ENCODE measurements at places on chromosomes 1 and 21. TPM values are rescaled to one million over a fixed set of nuclear protein-coding genes. Genes with fewer than 3 reads are reported as not detected.

GRCh38 chr1:157091668-157092273 is 7.8 kb downstream of the ETV3L start:
- DNase-seq: no peak

- DNase-seq: no peak
These were observed 2.6 kb upstream of the CD2 start for GRCh38 chr1:116751621-116752020.

DNA sequence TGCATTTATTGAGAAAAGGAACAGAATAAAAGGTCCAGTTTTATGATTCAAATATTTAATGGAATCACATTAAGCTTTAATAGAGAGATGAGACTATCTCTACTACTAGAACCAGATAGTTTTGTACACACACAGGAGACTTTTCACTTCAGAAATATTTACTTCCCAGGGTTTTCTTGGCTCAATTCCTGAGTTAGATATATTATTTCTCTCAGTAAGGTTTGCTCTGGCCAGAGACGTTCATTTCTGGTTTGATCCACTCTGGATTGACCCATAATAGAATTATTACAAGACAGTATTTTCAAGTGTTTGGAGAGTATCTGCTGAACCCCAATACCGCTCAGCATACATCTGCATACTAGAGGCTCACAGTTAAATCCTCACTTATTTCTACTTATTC is 1.3 kb upstream of the RCOR3 start:
- DNase-seq: no peak

DNA sequence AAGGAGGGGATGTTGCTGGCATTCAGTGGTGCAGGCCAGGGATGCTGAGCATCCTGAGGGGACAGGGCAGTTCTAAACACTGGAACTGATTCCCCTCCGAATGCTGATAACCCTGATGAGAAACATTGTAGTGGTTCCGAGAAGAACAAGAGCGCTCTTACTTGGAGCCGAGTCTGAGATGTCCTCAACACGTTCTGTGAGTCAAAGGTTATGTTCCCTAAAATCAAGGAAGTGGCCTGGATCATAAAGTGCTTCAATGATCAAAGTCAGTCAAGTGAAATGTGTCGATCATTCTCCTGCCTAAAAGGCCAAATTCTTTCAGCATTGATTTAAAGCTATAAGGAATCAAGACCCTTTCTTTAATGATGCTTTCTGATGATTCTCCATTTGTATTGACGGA is 234.1 kb downstream of the NFIA start:
- DNase-seq: no peak

GRCh38 chr1:232845406-232845955 is 40.3 kb downstream of the MAP10 start:
- no peak for DNase-seq

DNA sequence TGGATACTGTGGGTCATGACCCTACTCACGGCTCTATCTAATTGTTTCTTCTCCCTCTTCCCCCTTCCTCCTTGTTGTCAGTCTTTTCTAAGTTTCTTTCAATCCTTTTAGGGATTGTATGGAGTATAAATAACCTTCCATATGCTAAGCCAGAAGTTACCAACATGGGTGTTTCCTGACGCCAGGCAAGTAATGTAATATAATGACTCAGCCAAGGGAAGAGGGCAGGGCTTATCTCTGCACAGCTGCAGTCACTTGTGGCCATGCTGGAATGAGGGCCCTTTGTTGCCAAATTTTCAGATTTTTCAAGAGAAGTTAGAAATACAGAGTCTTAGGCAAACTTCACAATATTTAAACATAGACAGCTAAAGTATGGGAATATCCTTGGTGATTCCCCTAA is 194.6 kb downstream of the ST6GALNAC3 start:
- DNase-seq: no peak

GRCh38 chr1:244112041-244112440 is 61.0 kb downstream of the ZBTB18 start:
- DNase-seq: no peak

DNA sequence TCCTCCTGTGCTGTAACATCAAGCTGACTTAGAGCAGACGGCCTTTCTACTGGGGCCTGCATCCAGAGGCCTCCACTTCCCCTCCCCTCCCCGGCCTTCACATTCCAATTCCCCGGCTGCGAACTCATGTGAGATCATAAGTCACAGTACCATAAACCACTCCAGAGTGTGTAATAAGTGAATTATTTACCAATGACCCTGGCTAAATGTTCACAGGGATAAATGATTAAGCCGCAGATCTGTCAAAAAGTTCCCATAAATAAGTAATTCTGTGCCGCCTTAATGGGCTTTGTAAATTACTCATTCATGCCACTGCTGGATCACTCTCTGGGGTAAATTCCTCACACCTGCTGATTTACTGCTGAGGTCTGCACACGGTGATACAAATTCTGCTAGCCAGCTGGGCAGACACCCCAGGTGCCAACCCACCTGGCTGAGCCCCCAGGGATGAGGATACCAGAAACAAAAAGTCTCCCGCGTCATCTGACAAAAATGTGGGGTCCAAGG is 27.4 kb upstream of the KIRREL1 start:
- peak; percentile 69 for DNase-seq

- peak; percentile 82 for DNase-seq
These were observed 4.6 kb downstream of the TENT5B start for GRCh38 chr1:27007909-27008582.

- peak; percentile 89 for DNase-seq
These were observed 940 bp upstream of the PRKCZ start for GRCh38 chr1:2049225-2049717.

DNA sequence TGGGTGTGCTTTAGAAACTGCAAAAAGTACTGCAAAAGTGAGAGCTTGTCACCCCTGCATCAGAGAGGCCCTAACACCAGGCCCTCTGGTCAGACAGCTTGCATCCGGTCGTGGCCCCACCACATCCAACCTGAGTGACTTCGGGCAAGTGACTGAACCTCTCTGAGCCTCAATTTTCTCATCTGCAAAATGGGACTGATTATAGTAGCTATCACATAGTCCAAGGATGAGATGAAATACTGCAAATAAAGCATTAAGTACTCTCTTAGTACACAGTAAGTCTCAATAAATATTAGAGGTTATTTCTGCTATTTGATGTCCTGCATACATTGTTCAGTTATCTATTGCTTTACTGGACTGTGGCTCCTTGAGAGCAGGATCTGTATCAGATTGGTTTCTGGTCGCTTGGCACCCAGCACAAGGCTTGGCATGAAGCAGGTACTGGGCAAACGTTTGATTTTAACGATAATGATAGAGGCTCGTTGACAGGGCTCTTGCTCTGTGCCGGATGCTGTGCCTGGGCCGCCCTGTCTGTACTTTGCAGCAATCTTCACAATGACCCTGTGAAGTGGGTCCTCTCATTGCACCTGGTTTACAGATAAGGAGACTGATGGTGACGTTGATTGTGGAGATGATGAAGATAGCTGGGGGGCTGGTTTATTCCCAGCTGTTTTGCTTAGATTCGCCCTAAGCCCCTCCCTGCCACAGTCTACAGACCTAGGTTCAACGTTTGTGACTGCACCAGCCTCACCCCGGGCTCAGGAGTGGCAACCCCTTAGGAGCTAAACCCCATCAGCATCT is 43.6 kb downstream of the RAP1GAP start:
- no peak for DNase-seq

DNA sequence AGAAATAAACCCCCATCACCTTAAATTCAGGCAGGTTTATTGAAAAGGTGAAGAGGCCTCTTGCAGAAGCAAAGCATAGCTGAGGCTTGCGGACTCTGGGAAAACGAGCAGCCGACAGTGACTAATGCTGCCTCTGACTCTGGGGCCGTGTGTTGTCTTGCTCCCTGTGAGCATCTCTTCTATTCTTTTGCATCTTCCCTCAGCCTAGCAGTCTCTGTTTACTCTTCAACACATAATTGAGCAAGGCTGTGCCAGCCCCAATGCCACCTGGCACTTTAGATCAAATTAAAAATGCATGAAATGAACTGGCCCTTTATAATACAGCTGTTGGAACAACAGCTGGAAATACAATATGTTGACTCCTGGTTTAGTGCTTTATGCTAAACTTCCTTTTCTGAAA is 18.4 kb upstream of the REG4 start:
- DNase-seq: no peak

DNA sequence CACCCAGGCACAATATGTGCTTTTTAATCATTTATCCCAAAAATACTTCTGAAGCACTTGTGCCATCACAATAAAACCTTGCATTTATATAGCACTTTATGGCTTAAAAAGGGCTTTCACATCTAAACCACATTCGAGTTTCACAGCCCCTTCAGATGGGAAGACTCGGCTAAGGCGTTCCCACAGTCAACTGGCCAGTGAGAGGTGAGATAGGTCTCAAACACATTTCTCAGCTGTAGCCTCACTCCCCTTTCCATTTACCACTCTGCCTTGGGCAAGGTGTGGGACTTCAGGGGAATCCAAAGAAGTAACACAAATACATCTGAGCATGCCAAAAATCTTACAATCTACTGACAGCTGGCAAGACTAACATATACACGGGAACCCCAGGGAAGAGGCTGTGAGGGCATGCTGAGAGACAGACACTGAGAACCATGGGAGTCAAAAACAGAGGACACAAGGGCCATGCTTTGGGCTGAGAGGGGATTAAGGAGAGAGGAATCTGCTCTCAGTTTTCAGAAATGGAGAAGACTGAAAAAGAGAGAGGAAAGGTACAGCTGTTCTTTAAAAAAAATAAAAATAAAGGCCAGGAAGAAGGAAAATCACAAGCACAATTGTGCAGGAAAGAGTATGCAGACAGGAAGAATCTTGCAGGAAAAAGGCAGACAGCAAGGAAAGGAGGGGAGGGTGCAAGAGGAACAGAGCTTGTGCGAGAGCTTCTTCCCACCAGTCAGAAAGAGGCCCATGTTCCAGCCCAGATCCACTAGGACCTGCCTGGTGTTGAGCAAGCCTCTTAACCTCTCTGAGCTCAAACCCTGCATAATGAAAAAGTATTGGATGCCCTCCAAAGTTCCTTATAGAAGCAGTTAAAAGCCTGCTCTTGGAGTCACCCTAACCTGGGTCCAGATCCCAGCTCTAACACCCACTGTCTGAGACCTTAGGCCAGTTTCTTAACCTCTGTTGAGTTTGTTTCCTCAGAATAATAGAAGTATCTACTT is 73.5 kb downstream of the JAK1 start:
- no peak for DNase-seq

- peak; percentile 84 for DNase-seq
These were observed 25.3 kb downstream of the A3GALT2 start for GRCh38 chr1:33295450-33296081.

DNA sequence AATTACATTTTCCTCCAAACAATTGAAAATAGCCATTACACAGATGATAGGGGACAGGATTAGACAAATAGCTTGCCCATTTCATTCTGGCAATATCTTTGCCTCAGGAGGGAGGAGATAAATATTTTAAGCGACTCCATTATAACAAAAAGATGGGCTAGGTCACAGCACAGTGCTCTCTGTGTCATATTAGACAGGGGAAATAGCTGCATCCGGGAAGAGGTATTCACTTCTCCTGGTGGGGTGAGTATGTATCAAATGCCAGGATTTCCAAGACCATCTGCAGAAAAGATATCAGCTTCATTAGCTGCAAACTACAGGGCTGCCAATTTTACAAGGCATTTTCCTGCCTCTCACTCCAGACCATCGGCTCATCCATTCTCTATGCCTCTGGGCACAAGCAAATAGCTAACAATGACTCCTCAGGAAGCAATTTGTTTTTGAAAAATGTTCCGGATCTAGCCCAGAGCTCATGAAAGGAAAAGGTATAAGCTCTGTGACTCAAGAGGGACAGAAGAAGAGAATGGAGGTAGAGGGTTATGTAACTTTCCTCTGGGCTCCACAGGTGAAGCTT is 41.9 kb upstream of the ANGPTL7 start:
- DNase-seq: no peak

DNA sequence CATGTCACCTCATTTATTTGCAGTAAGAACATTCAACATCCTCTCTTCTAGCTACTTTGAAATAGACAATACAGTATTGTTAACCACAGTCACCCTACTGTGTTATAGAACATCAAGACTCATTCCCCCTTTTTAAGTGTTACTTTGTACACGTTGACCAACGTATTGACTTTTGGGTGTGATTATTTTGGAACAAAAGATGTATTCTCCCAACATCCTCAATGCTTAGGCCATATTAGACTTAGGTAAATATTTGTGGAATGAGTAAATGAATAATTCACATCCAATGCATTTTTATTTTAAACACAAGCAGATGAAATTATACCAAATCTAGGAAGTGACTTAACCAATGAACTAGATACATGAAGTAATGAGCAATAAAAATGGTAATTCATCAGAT is 296.6 kb downstream of the CHRM3 start:
- no peak for DNase-seq

GRCh38 chr1:58982259-58982998 is 198.6 kb upstream of the JUN start:
- no peak for DNase-seq

- peak; percentile 50 for DNase-seq
These were observed 335.0 kb upstream of the GREM2 start for GRCh38 chr1:240946926-240947325.

- DNase-seq: no peak
These were observed 79.9 kb upstream of the PLPPR5 start for GRCh38 chr1:99084562-99084961.

GRCh38 chr1:206898915-206899431 is 1.7 kb downstream of the IL24 start:
- no peak for DNase-seq

- DNase-seq: no peak
These were observed 3.1 kb upstream of the ADGRB2 start for GRCh38 chr1:31767225-31767624.

- DNase-seq: no peak
These were observed 27.2 kb downstream of the AK5 start for GRCh38 chr1:77308889-77309621.

- no peak for DNase-seq
These were observed 66.3 kb downstream of the CACHD1 start for GRCh38 chr1:64535938-64536835.

DNA sequence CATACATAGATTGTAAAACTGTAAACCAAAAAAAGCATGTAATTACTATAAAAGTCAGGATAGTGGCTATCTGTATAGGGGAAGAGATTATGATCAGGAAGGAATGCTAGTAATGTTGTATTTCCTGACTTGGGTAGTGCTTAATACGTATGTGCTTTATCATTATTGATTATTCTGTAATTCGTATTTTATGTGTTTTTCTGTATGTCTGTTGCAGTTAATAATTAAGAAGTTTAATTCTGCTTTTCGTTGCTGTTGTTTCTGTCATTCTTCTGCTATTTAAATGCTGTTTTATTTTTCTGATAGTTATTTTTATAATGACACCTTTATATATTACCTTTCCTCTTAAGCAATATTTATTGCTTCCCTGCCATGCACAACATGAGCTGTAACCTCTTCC is 29.3 kb upstream of the TRIM33 start:
- DNase-seq: no peak

IL22RA1 gene
- total RNA-seq: 2.5 TPM

C1orf74 gene
- total RNA-seq: 4.5 TPM

HSD11B1 gene
- not detected for total RNA-seq

LIN28A gene
- total RNA-seq: 5.7 TPM

ANGPTL3 gene
- total RNA-seq: 0.77 TPM

HEYL gene
- total RNA-seq: 3.4 TPM

ASCL5 gene
- total RNA-seq: 0.48 TPM

SPRR2B gene
- not detected for total RNA-seq

SYPL2 gene
- 0.32 TPM for total RNA-seq

PRR9 gene
- not detected for total RNA-seq
